ENCODE measurements at places on chromosomes 2 and 18. TPM values are rescaled to one million over a fixed set of nuclear protein-coding genes. Genes with fewer than 3 reads are reported as not detected.

DNA sequence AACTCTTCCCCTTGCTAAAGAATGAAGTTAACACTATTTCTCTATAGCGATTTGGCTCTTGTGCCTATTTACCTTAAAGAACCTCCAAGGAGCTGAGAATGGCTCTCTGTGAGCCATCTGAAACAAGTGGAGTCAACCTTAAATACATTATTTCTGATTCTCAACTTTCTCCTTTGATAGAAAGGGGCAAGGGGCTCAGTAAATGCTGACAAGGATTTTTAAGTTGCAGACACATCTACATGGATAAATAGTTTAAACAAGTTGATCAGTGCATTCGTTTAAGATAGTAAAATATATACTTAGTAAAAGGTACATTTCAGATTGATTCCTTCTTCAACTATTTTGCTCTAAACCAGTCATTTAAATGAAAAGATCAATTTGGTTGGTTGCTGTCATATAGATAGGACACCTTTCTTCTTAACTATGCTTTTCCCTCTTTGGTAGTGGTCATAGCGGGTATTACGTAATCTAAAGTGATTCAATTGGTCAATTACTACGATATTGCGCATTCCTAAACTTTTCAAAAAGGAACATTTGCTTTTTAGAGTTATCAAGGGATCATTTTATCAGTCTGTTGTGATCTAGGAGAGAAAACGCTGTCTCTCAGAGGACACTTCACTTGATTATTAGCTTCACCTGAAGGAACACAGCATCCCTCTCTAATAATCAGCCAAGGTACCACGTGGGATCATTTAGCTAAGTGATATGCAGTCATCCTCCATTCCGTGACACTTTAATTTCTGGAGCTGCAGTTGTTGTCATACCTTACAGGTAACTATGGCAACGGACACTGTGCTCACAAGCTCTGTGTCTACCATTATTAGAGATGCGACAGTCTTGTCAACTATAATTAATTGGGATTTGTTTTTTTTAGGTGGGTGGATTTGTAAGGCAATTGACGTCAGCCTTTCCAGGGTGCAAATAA is 50.9 kb upstream of the KCNE4 start:
- no peak for ATAC-seq

GRCh38 chr2:10380048-10380926 is 67.8 kb downstream of the ODC1 start:
- ATAC-seq = no peak

DNA sequence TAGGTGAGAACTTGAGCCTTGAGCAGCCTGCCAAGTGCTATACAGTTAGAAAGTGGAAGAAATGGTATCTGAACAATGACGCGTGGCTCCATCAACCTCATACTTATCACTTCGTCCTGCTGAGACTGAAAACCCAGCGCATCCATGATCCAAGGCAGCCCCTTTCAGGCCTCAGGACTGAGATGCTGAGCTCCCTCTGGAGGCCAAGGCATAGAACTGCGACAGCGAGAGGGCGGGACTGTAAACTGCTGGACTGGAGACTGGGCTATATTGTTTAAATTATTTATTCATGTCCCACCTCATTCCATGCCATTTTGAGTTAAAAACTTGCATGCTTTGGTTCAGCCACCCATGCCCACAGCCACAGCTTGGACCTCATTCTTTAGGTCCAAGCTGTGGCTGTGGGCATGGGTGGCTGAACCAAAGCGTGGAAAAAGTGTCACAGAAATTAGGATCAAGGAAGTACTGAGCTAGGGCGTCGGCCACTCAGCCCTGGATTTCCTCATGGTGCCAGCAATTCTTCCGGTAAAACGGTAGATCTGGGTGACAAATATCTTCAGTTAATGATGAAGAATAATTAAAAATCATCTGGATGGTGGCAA is 195.5 kb downstream of the L3MBTL4 start:
- ATAC-seq = no peak

DNA sequence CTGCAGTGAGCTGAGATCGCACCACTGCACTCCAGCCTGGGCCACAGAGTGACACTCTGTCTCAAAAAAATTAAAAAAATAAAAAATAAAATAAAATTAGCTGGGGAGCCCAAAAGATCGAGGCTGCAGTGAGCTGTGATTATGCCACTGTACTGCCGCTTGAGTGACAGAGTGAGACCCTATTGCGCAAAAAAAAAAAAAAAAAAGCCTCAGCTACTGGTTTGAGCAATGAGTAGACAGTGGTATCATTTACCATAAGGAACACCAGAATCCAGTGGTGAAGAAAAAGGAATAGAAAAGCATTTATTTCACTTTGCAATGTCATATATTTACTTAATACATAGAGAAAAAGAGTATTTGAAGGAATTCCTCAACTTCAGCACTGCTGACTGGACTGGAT is 3.0 kb downstream of the SAP130 start:
- no peak for ATAC-seq

The CDH7 gene
- total RNA-seq = not detected

The MERTK gene
- total RNA-seq = 0.43 TPM

The C2orf78 gene
- 0.08 TPM for total RNA-seq

Data from activated T-helper 17 cell treated with anti-CD3 and anti-CD28 coated beads, Interleukin-2, amount 50 U/mL, for 72 hours (primary cell).